NAMALWA (cell line): ENCODE measurements at places on chromosomes 5 and 9.
A peak's percentile ranks its signal among the peaks of the same experiment; 100 is the strongest.

GRCh38 chr5:6431214-6432195 is 17.2 kb upstream of the UBE2QL1 start:
- no peak for DNase-seq

DNA sequence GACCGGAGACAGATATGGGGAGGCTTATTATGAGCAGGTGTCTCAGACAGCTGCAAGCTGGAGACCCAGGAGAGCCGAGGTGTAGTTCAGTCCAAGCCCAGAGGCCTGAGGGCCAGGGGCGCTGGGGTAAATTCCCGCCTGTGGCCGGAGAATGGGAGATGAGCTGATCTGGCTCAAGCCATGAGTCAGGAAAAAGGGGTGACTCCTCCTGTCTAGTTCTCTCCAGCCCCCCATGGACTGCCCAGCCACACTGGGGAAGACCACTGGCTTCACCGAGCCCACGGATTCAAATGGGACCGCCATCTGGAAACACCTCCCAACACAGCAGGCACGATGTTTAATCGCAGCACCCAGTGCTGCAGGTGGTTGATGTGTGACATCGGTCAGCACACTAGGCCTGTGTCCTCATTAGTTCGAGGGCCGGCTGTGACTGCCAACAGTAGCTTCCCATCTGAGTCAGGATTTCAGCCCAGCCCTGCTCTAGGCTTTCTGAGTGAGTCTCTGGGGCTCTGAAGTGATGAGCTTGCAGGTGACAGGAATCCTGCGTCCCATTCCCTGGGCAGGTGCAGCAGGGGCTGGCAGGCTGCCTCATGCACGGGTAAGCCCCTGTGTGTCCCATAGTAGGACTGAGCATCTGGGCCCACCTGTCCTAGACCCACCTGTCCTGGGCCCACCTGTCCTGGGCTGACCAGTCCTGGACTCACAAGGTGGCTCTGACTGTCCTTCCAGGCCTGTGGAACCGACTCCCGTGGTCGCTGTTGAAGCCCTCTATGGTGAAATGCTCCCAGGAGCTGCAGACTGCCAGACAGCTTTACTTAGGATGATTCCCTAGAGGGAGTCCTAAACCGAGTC is 49.7 kb downstream of the AHRR start:
- no peak for DNase-seq

DNA sequence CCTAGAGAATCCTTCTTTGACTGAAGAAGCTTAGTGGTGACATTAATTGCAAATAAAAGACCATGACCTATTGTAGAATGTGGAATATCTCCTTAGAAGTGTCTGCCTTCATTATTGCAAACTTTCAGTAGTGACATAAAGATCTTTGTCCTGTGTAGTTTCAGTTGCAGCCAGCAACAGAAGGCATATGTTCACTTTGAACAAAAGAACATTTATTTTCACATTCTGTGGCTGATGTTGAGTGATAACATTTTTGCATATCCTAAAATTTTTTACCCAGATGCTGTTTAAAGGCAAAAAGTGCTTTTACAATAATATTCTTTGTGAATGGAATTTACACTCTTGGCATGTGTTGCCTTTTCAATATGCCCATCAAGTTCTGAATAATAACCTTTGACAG is 165.9 kb downstream of the TMC1 start:
- DNase-seq = no peak

DNA sequence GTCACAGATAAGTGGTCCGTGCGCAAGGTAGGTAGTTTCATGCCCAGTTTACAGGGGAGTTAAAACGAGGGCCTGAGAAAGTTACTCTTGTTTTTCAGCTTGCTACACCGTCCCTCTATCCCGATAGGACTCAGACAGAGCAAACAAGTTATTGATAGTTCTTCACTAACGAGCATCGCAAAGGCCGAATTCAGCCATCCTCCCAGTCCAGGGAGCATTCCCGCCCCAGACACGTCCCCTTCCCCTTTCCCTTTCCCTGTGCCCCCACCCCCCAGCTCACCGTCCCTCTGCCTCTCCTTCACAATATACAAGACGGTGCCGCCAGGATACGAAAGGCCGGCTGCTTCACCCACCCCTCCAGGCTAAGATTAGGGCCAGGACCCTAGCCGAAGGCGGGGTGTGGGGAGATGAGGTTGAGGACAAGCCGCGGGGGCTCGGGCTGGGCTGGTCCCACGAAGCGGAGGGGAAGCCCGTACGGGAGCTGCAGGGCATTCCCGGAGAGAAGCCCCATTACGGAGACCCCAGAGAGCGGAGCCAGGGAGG is 599 bp downstream of the KIAA1191 start:
- no peak for DNase-seq

DNA sequence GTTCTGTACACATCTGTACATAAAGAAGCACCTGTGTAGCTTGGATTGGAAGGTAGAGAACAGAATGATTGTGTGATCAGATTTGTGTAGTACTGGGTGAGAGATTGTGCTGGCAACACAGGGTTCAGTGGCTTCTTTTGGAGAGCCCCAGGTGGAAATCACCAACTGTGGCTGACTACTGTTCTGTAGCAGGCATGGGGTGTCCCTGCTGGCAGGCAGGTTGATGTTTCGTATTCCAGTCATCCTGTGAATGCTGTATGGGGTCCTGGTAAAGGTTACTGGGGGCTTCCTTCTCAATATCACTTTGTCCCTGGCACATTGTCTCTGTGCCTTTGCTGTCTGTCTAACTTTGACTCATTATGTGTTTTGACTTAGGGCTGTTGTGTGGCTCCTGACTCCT is 5.3 kb downstream of the ASPN start:
- DNase-seq = no peak

DNA sequence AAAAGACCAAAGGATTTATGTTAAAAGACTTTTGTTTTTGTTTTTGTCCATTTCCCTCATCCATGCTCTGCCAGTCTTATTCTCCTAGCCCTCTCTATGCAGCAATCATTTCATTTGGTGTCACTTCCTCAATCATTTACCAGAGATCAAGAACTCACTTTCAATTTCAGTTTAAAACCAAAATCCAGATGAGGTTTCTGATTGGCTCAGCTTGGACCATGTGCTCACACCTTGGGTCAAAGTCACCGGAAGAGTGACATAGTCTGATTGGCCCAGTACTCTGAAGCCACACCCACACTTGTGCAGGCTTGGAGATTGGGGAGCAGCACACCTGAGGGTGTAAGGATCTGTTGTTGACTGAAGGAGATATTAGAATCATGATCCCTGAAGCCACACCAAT is 79.6 kb downstream of the TLR4 start:
- peak; percentile 87 for DNase-seq

GRCh38 chr9:78348848-78349247 is 51.9 kb downstream of the PSAT1 start:
- no peak for DNase-seq

GRCh38 chr5:178356431-178356872 is 123.8 kb upstream of the PHYKPL start:
- no peak for DNase-seq

DNA sequence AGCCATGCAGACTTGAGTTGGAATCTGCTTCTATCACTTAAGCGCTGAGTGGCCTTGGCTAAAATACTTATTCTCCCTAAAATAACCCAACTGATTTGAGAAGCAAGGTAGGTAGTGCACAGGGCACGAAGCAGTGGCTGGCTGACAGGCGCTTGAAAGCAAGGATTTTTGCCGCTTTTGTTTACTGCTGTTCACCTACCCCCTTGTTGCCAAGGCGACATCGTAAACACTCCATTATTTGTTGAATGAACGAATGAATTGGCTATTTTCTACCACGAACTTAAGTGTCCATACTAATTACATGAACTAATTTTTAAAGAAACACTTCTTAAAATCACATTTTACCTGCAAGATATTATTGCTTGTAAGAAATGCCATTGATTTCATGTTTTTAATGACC is 98.0 kb downstream of the ANKH start:
- no peak for DNase-seq
